ENCODE measurements at places on chromosomes 1 and 21. TPM values are rescaled to one million over a fixed set of nuclear protein-coding genes. Genes with fewer than 3 reads are reported as not detected.

DNA sequence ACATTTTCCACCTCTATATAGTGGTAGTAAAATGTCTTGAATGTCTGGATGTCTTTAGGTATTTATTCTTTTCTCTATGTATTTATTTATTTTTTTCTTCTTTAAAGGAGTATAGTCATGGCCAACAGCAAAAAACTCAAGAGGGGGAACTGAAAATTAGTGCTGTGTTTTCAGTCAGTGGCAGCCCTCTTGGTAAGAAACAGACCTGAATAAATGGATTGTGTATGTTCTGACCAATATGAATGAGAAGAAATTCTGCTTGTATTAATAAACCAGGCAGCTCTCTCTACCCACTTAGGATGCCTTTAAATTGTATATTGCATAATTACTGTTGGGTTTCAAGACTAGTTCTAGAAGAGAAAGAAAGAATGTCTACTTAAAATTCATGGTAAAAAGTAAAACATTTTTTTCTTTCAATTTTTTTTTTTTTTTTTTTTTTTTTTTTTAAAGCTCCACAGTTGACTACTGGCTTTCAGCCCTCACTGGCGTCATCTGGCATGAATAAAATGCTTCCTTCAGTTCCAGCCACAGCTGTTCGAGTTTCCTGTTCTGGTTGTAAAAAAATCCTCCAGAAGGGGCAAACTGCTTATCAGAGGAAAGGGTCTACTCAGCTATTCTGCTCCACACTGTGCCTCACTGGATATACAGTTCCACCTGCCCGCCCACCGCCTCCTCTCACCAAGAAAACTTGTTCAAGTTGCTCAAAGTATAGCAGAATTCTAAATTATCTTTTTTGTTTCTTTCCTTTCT is 101.6 kb downstream of the ZMYM4 start:
- H3K4me1 ChIP-seq: peaks cover 7% of the 10 kb centered on the region
- H3K27me3 ChIP-seq: no peaks in the 10 kb centered on the region
- DNase-seq: no peak
- peak overlapping the region; percentile 85 for H3K27ac ChIP-seq
- no peak overlapping the region for H3K4me3 ChIP-seq

The NLRP3 gene
- 0.22 TPM for total RNA-seq

GRCh38 chr1:245603311-245603865 is 448.6 kb downstream of the KIF26B start:
- H3K27me3 ChIP-seq: peaks cover 10% of the 10 kb centered on the region
- no peak overlapping the region for H3K4me3 ChIP-seq
- peaks cover 30% of the 10 kb centered on the region for H3K4me1 ChIP-seq
- no peak overlapping the region for H3K27ac ChIP-seq
- DNase-seq: no peak
- H3K36me3 ChIP-seq: peaks cover 13% of the 10 kb centered on the region

DNA sequence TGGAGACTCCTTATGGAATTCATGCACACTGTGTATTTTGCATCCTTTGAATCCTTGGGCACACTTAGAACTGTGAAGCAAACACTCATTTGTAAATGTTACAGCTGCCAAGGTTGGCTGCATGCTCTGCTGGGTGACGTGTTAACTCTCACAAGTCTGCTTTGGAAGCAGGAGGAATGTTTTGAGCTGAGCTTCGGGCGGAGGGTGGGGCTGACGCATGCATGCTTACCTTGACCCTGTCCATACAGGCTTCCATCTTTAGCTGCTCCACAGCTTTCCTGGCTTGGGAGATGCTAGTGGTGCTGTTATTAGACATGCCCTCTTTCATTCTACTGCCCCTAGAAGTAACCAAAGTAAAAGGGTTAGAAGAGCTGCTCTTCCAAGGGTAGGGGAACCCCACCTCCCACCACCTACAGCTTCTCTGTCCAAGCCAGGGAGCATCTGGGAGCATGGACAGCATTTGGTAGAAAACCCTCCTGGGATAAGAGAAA is 66.0 kb downstream of the GNG4 start:
- H3K36me3 ChIP-seq: peaks cover 8% of the 10 kb centered on the region
- H3K27ac ChIP-seq: no peak overlapping the region
- no peaks in the 10 kb centered on the region for H3K4me1 ChIP-seq
- peaks cover 14% of the 10 kb centered on the region for H3K27me3 ChIP-seq

The EFNA4 gene
- total RNA-seq: 30.8 TPM

- H3K27ac ChIP-seq: no peak overlapping the region
- no peaks in the 10 kb centered on the region for H3K27me3 ChIP-seq
- no peak for DNase-seq
Observed at GRCh38 chr1:227268943-227269342, 49.3 kb downstream of the CDC42BPA start.

The B3GALT2 gene
- 5.8 TPM for total RNA-seq

DNA sequence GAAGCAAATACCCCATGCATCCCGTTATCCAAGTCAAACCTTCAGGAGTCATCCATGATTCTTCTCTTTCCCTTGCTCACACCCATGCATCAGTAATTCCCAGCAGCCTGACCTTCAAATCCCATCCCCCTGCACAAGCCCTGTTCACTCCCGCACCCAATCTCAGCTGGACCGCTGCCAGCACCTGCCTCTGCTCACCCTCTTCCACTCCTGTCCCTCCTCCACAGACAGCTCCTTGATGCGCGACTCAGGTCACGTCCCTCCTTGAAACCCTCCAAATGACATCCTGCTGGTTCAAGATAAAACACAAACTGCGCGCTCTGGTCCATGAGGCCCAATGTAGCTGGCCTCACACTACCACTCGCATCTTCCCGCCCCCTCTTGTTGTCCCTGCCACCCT is 43.4 kb upstream of the MPZL1 start:
- H3K27ac ChIP-seq: no peak overlapping the region
- DNase-seq: no peak
- peaks cover 14% of the 10 kb centered on the region for H3K4me1 ChIP-seq
- H3K36me3 ChIP-seq: no peaks in the 10 kb centered on the region
- no peak overlapping the region for H3K4me3 ChIP-seq
- H3K27me3 ChIP-seq: no peaks in the 10 kb centered on the region

GRCh38 chr21:41726970-41727783 is 39.7 kb downstream of the RIPK4 start:
- DNase-seq: no peak
- H3K27ac ChIP-seq: peak overlapping the region; percentile 30
- H3K4me3 ChIP-seq: no peak overlapping the region
- H3K36me3 ChIP-seq: peaks cover 2% of the 10 kb centered on the region
- peaks cover 27% of the 10 kb centered on the region for H3K4me1 ChIP-seq

DNA sequence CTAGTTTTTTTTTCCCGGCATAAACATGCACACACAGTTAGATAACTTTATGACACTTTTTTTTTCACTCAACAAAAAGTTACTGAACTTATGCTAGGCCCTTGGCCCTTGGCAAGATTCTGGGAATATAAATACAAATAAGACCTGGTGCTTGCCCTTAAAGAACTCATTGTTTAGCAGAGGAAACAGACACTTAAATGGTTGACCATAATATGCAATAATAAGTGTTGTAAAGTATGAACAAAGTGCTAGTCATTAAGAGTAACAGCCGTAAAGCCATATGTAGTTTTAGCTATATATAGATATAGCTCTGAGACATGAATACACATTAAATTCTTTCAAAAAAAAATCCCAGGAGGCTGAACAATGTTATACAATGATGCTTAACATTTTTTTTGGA is 198.3 kb downstream of the CYYR1 start:
- no peak overlapping the region for H3K4me3 ChIP-seq
- no peaks in the 10 kb centered on the region for H3K4me1 ChIP-seq
- H3K36me3 ChIP-seq: no peaks in the 10 kb centered on the region
- no peaks in the 10 kb centered on the region for H3K27me3 ChIP-seq
- DNase-seq: no peak
- H3K27ac ChIP-seq: no peak overlapping the region

The ZFP69B gene
- total RNA-seq: 9.0 TPM

GRCh38 chr1:155073377-155074242 is 5.0 kb upstream of the EFNA3 start:
- peaks cover 2% of the 10 kb centered on the region for H3K36me3 ChIP-seq
- H3K27ac ChIP-seq: no peak overlapping the region
- no peak for DNase-seq
- peaks cover 29% of the 10 kb centered on the region for H3K27me3 ChIP-seq

DNA sequence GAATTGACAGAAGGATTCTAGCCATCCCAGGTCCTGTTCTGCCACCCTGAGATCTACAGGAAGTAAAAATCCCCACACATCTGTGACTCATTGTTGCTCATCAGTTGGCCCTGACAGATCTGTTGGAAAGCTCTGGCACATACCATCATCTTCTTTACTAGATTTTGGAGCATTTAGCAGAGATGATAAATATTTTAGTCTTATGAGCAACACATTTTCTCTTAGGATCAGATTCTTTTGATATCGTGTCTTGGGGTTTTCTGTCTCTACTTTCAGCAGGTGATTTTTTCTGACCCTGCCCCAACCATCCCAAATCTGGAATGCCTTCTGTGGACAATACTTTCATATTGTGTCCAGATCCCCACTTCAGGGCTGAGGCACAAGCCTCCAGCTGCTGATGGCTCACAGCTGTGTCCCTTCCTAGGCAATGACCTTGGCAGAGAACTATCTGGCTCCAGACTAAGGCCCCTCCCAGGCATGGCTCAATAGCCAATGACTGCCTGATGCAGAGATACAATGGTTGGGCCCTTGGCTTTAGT is 102.8 kb downstream of the GDAP2 start:
- DNase-seq: no peak
- H3K27me3 ChIP-seq: no peaks in the 10 kb centered on the region
- H3K4me1 ChIP-seq: no peaks in the 10 kb centered on the region
- no peak overlapping the region for H3K27ac ChIP-seq

- peaks cover 8% of the 10 kb centered on the region for H3K36me3 ChIP-seq
- no peaks in the 10 kb centered on the region for H3K4me1 ChIP-seq
- no peak overlapping the region for H3K4me3 ChIP-seq
- H3K27ac ChIP-seq: no peak overlapping the region
Observed at GRCh38 chr21:46475296-46475695, 16.6 kb downstream of the DIP2A start.

DNA sequence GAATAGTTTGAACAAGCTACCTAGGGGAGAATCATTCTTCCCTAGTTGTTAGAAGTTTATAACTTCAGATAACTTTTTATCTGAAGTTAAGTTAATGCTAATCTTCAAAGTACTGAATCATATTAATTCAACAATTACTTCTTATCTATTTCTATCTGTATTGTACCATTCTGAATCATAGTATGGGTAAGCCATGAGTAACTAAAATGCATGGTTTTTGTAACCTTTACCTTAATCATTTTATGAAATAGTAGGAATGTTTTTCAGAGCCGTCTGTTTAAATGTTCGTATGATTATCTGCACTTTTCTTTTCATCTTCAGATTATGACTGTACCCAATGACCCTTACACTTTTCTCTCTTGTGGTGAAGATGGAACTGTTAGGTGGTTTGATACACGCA is 50.3 kb upstream of the MPC2 start:
- no peak overlapping the region for H3K27ac ChIP-seq
- no peaks in the 10 kb centered on the region for H3K4me1 ChIP-seq
- H3K36me3 ChIP-seq: peaks cover 33% of the 10 kb centered on the region
- H3K4me3 ChIP-seq: no peak overlapping the region
- DNase-seq: no peak

DNA sequence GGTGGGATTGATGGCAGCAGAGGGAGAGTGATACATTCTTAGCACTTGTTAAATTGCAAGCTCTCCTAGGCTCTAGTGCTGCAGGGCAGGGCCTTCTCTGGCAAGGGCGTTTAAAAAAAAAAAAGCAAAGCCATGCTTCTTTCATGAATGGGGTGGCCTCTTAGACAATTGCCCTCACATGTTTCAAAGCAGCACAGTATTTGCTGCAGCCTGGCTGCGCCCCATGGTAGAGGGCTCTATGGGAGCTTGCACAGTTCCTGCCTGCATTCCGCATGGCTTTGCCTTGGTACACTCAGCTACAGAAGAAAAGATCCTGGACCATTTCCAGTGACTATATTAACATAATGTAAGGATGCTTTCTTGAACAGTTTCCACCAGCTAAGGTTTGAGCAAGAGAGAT is 267.2 kb downstream of the ZNF648 start:
- no peaks in the 10 kb centered on the region for H3K36me3 ChIP-seq
- H3K4me3 ChIP-seq: no peak overlapping the region
- no peaks in the 10 kb centered on the region for H3K4me1 ChIP-seq
- DNase-seq: no peak

Data from mesothelial cell of epicardium (in vitro differentiated cells).